ENCODE measurements at places on chromosomes 4 and X. TPM values are rescaled to one million over a fixed set of nuclear protein-coding genes. Genes with fewer than 3 reads are reported as not detected.

- no peak for DNase-seq
- H3K27me3 ChIP-seq = no peaks in the 10 kb centered on the region
- no peak overlapping the region for H3K27ac ChIP-seq
- no peak overlapping the region for H3K4me3 ChIP-seq
- H3K4me1 ChIP-seq = no peaks in the 10 kb centered on the region
Measured at GRCh38 chr4:98098764-98099163, 44.5 kb downstream of the STPG2 start.

GRCh38 chrX:6021316-6022091, 207.2 kb downstream of the NLGN4X start:
- H3K4me1 ChIP-seq = no peaks in the 10 kb centered on the region
- no peak overlapping the region for H3K27ac ChIP-seq
- no peaks in the 10 kb centered on the region for H3K36me3 ChIP-seq
- H3K27me3 ChIP-seq = no peaks in the 10 kb centered on the region
- no peak for DNase-seq
- no peak overlapping the region for H3K4me3 ChIP-seq

DNA sequence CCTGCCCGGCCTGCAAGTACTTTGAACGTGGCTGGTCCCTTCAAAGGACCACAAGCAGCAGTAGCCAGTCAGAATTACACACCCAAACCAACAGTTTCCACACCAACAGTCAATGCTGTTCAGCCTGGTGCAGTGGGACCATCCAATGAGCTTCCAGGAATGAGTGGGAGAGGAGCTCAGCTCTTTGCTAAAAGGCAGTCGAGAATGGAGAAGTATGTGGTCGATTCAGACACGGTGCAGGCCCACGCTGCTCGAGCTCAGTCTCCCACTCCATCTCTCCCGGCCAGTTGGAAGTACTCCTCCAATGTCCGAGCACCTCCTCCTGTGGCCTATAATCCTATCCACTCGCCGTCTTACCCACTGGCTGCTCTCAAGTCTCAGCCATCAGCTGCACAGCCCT, 104.4 kb upstream of the MYOZ2 start:
- H3K27ac ChIP-seq = peak overlapping the region; percentile 56
- no peak for DNase-seq
- H3K36me3 ChIP-seq = no peaks in the 10 kb centered on the region
- peak overlapping the region; percentile 40 for H3K4me3 ChIP-seq
- H3K27me3 ChIP-seq = no peaks in the 10 kb centered on the region

DNA sequence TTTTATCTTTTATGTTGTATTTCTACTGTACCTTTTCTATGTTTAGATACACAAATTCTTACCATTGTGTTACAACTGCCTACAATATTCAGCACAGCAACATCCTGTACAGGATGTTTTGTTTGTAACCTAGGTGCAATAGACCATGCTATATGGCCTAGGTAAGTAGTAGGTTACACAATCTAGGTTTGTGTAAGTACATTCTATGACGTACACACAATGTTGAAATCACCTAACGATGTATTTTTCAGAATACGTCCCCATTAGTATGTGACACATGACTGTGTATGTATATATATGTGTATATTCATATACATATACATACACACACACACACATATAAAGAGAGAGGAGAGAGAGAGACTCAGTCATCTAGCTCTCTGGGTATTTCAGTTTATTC, 103.5 kb downstream of the CLNK start:
- H3K4me3 ChIP-seq = no peak overlapping the region
- no peak overlapping the region for H3K27ac ChIP-seq
- DNase-seq = no peak
- no peaks in the 10 kb centered on the region for H3K27me3 ChIP-seq
- no peaks in the 10 kb centered on the region for H3K4me1 ChIP-seq
- H3K36me3 ChIP-seq = no peaks in the 10 kb centered on the region

GRCh38 chr4:77220828-77221613, 64.0 kb downstream of the CCNG2 start:
- DNase-seq = no peak
- no peak overlapping the region for H3K27ac ChIP-seq
- H3K4me1 ChIP-seq = no peaks in the 10 kb centered on the region
- no peaks in the 10 kb centered on the region for H3K27me3 ChIP-seq

The RASGEF1B gene
- total RNA-seq = 25.0 TPM
